ENCODE measurements at places on chromosomes 11 and 22.

DNA sequence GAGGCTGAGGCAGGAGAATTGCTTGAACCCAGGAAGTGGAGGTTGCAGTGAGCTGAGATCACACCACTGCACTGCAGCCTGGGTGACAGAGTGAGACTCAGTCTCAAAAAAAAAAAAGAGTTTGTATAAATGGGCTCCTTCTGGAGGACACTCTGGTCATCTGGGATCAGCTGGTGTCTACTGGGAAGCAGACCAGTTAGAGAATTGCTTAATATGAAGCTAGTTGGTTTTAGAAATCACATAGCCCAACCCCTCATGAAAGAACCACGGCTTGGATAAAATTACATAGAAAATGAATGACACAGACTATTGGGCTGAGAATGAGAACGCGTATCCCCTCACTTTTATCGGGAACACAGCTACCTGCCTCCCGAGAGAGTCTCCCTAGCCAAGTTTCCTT lies 3.2 kb upstream of the MS4A14 start:
- DNase-seq: no peak

DNA sequence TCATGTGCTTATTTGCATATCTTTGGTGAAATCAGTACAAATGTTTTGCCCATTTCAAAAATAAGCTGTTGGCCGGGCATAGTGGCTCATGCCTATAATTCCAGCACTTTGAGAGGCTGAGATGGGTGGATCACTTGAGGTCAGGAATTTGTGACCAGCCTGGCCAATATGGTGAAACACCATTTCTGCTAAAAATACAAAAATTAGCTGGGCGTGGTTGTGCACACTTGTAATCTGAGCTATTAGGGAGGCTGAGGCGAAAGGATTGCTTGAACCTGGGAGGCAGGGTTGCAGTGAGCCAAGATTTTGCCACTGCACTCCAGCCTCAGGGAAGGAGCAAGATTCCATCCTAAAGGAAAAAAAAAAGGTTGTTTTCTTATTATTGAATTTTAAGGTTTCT lies 136.0 kb downstream of the SWAP70 start:
- no peak for DNase-seq

- no peak for DNase-seq
Observed at GRCh38 chr11:72292106-72292785, 48.3 kb upstream of the PHOX2A start.

DNA sequence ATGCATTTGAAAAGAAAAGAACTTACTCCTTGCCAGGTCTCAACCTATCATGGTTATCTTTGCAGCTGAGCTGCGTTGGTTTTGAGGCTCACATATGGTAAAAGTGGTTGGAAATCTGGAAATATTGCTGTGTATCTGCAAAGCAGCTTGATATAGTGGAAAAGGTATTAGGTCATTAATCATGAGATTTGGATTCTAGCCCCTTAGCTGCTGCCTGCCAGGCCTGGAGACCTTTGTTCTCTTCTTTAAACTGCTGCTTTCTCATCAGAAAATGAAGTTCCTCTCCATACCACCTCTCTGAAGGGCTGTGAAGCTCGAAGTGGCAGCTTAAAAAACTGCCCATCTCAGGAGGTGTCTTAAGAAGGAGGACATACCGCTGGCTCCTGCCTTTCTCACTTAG lies 5.7 kb downstream of the PPARA start:
- no peak for DNase-seq

DNA sequence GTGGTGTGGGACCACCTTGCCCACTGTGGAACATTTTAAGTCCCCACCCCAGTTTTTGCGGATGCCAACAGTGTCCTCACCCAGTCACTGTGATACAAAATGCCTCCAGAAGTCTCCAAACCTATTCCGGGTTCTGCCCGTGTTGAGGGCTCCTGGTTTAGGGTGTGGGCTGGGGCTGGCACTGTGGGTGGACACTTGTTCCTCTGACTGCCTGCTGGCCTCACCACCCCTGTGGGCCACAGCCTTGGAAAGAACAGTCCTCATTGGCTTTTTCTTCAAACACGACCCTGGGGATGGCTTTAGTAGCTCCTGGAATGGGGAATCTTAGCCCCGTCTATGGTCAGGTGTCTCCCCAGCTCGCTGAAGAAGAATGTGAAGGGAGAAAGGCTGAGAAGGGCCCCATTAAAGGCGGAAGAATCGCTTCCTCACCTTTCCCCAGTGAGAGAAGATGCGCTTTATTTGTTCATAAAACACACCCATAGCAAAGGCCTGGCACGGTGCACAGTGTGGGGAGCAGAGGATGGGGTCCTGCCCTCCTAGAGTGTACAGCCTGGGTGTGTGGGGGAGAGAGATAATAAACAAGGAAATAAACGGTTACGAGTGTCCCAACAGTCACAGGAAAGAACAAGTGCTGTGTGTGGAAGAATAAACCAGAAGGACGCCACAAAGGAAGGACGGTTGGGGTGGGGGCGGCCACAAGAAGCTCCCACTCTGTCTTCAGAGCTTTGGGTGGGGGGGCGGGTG lies 91.6 kb upstream of the SLC22A12 start:
- no peak for DNase-seq

DNA sequence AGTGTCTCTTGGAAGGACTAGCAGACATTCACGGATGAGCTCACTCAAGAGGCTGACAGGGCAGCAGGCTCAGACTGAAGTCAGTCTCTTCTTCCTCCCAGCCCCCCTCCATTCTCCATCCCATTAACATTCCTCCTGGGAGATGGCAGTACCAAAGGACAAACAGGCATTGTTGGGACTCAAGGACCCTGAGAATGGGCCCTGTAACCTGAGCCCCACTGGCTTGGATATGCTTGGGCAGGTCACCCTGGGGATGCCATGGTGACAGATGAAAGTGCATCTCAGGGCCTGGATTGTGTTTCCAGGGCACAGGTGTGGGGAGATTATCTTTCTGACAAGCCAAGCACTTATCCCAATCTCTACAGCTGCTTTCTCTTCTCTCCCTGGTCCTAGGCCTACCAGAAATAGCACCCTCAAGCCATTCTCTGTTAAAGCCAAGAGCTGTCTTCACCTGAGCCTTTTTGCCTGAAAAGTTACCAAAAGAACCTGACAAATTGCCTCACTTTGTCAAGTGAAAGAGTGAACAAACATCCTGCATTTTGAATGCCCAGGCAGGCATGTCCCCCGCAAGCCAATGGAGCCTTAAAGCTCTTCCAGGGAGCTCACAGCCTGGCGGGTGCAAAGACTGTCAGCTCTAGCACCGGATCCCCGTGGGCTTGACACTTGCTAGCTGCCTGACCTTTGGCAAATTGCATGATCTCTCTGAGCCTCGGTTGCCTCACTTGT lies 366.0 kb upstream of the NARS2 start:
- no peak for DNase-seq

- DNase-seq: no peak
Observed at GRCh38 chr11:6523253-6523652, 26.2 kb downstream of the DNHD1 start.

DNA sequence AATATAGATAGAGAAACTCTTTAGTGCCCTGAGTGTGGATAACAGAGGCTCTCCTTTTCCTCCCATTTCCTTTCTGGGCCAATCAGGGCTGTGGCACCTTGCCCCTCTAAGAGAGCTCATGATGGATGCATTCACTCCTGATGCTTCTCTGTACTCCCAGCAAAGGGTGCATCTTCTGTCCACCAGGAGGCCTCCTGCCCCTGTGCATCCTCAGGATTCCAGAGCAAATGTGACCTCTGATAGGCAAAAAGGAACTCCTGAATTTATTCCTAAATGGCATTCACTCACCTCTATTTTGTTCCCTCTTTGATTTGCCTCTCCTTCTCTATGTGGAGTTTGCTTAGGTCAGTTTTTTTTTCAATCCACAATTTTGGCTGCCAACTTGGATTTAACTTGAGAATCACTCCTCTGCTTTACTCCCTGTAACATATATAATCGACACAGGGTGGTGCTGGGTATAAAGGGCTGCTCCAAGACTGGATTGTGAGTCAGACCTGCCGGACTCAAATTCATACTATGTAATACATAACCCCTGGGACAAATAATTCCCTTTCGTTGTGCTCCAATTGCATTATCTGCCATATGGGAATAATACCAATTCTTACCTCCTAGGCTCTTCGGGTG lies 1.1 kb upstream of the MRGPRX4 start:
- DNase-seq: no peak

DNA sequence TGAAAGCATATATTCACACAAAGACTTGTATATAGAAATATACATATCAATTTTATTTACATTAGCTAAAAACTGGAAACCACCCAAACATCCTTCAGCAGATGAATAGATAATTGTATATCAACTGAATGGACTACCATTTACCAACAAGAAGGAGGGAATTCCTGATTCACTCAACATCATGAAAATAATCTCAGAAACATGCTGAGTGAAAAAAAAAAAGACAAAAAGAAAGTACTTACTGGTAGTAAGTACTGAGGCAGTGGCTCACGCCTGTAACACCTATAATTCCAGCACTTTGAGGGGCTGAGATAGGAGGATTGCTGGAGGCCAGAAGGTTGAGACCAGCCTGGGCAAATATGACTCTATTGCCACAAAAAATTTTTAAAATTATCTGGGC lies 7.4 kb upstream of the IPO7 start:
- DNase-seq: no peak

Measured in CD4-positive, alpha-beta T cell treated with Interleukin-21 for 1 hour (primary cell).